ENCODE measurements at places on chromosomes 1 and 21.

DNA sequence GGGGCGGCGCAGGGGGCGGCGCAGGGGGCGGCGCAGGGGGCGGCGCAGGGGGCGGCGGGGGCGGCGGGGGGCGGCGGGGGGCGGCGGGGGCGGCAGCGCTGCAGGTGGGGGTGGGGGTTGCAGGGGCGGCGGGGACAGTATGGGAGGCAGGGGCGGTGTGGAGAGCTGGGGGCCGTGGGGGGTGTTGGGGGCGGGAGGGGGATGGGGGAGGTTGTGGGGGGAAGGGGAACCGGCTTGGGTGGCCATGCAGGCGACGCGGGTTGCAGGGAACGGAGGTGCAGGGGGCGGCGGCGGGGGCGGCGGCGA lies 13.0 kb upstream of the SLC19A1 start:
- DNase-seq = no peak

DNA sequence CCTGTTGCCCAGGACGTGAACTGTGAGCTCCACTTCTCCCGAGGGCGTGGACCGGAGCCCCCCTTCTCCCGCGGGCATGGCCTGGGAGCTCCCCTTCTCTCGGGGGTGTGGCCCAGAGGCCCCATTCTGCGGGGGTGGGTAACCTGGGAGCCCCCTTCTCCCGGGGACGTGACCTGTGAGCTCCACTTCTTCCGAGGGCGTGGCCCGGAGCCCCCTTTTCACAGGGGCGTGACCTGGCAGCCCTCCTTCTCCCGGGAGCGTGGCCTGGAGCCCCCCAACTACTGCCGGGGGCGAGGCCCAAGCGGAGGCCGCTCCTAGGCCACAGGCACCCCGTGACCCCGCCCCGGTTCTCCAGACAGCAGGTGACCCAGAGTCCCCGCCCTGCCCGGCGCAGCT lies 320 bp downstream of the C1orf174 start:
- no peak for DNase-seq

DNA sequence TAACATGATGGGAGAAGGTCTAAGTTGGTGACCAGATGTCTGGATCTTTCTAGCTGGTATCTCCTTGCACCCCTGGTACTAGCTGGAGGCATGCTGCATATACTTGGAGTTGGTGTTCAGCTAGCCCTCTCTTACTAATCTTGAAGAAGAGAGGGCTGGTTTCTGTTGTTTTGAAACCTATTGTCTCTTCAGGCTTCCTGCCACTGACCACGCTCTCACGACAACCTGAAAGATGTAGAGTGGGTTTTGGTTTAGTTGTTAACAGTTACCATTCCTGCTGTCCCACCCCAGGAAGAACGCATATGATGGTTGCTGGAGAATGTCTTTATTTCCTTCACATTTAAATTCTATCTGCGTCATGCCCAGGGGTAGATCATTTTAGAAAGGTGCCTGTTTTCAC lies 3.6 kb downstream of the MAN1C1 start:
- DNase-seq = peak; percentile 68

GRCh38 chr1:231695439-231696255 lies 69.1 kb downstream of the DISC1 start:
- DNase-seq = no peak

- no peak for DNase-seq
These were observed 107.0 kb upstream of the KRTAP19-8 start for GRCh38 chr21:31145274-31145673.

DNA sequence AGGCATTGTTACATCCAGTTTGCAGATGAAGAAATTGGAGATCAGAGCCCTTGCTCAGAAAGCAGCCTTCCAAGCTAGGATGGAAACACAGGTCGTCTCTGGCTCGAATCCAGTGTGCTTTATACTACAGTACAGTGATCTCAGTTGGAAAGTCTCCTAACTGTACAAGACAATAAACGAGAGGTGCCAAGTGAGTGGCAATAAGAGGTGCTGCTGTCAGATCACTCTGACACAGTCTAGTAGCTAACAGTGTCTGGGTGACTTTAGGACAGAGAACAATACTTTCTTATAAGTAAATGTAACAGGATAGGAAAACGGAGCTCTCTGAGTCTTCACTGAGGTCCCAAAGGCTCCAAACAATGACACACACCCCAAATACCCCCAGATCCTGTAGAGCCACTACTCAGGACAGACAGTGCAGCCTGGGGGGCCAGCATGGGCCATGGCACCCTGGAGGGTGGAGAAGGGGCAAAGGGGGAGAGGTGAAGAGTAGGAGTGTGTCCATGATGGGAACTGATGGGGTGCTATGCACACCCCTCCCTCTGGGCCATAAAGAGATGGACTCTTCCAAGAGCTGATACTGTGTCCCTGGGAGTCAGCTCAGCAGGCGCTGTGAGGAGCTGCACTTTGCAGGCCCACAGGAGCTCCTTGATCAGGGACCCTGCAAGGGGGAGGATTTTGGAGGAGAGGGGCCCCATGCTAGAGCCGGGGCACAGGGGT lies 3.3 kb downstream of the SH3BGR start:
- DNase-seq = no peak

DNA sequence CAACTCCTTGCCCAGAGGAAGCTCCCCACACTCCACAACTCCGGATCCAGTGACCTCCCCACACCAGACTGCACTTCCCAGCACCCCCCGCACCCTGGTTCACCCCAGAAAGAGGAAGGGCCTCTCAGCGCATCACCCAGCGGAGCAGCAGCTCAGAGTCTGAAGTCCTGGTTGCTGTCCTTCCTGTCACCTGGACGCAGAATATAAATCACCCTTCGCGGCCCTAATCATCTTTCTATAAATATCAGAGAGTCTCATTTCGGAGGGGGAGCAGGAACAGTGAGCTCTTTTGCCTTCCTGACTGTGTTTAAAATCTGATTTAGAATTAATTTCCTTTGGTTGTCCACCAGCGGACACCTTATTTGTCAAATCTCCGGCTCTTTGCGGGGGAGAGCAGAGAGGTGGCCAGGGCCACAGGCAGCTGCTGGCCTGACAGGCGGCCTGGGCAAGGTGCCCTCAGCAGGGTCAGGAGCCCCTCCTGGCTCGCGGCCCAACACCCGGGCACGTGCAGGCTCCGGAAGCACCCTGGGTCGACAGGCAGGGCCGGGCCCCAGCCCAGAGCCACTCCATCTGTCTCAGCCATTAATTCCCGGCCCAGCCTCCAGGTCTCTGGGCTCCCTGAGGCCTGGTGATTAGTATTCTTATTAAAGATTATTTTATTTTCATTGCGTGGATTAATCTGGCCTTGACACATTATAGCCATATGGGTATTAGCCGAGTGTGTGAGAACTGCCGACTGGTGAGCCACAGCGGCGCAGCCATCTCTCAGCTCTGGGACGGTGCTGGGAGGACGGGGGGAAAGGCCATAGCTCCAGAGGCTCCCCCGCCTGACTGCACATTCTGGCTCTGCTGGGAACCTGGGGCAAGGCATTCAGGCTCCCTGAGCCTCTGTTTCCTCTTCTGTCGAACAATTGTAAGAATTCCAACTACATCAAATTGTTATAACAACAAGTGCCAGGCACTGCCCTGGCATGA lies 19.7 kb downstream of the EPHA8 start:
- DNase-seq = no peak

DNA sequence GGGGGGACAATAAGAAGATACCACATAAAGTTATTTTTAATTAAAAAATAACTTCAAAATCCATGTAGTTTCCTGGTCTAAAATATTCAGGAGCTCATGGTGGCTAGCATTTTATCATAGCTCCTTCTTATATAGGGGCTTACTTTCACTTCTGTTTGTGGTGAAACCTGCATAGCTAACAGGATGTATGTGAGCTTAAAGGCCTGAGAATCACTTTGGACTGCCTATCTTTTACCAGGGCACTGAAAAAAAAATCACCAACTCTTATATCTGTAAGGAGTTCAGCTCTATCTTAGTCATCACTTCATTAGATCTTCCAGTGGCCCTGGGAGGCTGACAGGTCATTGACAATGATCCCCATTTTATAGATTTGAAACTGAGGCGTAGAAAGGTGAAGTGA lies 21.3 kb downstream of the UROD start:
- no peak for DNase-seq

GRCh38 chr1:22875841-22876240 lies 96.8 kb downstream of the LACTBL1 start:
- no peak for DNase-seq

- no peak for DNase-seq
These were observed 152.3 kb downstream of the DMRTA2 start for GRCh38 chr1:50270926-50271325.

DNA sequence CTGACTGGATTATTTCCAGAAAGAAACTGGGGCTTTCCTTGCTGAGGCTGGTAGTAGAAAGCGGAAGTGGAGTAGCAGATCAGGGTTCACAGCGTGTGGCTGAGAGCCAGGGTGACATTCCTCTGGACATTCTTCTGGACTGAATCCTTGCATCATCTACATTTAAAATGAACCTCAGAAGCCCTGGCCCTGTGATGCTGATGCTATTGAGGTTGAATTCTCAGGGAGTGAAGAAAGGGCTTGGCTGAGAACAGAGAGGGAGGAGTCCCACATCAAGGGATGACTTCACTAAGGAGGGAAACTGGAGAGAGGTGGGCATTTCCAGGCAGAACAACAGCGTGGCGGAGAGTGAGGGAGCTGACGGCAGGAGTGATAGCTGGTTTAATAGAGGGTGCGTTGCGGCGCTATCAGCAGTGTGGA lies 102.3 kb upstream of the LMO4 start:
- no peak for DNase-seq

DNA sequence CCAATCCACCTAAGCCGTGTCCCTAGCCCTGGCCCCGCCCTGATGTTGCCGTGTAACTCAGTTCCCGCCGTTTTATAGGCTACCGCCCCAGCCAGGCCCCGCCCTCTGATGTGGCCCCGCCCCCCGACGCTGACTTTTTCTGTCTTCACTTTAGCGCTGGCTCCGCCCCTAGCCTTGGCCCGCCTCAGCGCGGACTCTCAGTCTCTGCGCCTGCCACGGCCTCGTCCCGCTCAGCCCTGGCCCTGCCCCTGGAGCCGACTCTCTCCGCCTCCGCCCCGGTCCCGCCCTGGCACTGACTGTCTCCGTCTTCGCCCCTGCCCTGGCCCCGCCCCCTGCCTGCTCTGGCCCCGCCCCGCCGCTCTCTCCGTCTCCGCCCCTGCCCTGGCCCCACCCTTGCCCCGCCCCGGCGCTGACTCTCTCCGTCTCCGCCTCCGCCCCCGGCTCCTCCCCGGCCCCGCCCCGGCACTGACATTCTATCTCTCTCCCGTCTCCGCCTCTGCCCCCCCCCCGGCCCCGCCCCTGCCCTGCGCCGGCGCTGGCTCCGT lies 5.2 kb downstream of the MATN1 start:
- DNase-seq = peak; percentile 100

GRCh38 chr1:206929524-206929923 lies 7.8 kb upstream of the FCMR start:
- DNase-seq = no peak

DNA sequence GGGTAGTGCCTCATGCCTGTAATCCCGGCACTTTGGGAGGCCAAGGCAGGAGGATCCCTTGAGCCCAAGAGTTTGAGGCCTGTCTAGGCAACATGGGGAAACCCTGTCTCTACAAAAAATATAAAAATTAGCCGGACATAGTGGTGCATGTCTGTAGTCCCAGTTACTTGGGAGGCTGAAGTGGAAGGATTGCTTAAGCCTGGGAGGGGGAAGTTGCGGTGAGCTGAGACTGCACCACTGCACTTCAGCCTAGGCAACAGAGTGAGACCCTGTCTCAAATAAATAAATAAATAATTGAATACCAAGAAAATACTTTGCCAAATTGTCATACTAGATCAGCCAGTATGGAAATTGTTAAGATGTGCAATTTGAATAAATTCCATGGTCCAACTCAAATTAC lies 5.9 kb upstream of the RBBP5 start:
- no peak for DNase-seq
